Hypothalamus (tissue), 51 donors: ENCODE measurements at places on chromosomes 5 and 9.
A peak's percentile ranks its signal among the peaks of the same experiment; 100 is the strongest.

GRCh38 chr5:81778642-81779041 is 27.7 kb upstream of the SSBP2 start:
- no peak for DNase-seq

GRCh38 chr9:93468763-93469456 is 15.5 kb upstream of the FAM120AOS start:
- DNase-seq: no peak

GRCh38 chr5:109823597-109823996 is 133.9 kb downstream of the MAN2A1 start:
- no peak for DNase-seq

GRCh38 chr5:181152406-181152805 is 5.0 kb downstream of the OR2V2 start:
- DNase-seq: no peak

DNA sequence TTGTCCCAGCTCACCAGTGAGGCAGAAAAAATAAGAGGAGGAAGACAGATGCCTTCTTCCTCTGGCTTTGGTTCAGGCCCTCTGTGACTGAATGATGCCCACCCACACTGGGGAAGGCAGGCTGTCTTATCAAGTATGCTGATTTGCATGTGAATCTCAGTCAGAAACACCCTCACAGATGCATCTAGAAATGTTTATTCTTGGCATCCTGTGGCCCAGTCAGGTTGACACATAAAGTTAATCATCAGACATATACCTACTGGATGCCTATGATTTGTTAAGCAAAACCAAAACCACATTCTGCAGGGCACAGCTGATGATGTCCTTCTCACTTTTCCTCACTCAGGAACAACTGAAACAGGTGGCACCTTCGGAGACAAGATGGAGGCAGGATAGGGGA is 243.4 kb upstream of the KCNN2 start:
- DNase-seq: no peak

DNA sequence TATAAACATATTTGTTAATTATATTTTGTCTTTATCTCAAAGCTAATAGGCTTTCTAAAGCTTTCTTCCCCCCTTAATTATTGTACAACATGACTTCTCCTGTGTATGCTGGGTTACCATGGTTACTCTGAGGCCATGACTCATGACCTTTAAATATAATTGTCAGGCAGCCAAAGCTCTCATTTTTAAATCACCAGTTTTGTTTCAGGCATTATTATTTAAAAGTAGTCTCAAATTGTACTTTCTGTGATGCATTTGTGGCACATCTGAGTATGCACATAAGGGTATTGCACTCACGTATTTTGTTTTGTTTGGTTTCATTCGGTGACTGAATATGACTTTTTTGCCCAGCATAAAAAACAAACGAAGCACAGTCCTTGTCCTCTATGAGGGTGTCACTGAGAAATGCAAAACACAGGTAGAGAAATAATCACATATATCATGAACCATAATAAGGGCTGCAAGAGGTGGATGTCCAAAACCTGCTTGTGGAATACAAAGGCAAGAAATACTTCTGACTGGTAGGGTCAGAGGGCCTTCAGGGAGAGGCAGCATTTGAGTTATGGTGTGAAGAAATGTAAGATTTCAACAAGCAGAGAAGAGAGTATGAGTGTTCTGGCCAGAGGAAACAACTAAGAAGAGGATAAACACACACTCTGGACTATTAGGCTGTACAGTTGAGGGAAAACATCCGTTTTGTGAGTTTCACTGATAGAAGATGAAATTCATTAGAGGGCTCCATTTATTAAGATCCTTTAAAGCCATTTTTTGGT is 2.1 kb downstream of the CCDC192 start:
- DNase-seq: no peak

DNA sequence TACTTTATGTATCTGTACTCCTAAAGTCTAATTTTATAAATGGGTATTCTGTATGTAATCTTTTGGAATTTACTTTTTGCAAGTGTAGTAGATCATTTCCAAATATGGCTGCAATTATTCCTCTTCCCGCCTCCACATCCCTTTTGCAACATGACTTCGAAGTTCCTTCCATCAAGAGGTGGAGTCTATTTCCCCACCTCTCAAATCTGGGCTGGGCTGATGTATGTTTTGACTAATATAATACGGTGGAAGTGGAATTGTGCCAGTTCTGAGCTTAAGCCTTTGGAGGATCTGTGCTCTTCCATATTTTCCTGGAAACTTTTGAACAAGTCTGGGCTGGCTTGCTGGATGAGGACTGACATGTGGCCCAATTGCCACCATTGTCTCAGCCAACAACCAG is 155.9 kb downstream of the FGF18 start:
- DNase-seq: no peak

DNA sequence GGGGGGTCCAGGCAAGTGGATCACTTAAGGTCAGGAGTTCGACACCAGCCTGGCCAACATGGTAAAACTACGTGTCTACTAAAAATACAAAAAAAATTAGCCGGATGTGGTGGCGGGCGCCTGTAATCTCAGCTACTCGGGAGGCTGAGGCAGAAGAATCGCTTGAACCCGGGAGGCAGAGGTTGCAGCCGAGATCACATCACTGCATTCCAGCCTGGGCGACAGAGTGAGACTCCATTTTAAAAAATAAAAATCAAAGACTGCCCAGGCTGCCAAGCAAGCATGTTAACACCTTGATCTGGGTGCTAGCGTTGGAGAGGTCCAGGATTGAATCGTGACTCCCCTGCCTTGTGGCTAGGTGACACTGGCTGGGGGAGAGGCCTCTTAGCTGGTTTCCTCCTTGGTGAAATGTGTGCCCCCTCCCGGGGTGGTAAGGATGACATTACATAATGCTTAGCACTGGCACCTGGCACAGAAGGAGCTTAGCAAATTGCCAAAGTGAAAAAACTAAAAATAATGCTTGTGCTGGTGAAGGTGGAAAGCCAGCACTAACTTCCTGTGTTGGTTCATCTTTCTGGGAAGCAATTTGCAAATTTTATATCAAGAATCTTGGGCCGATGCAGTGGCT is 2.2 kb upstream of the CIZ1 start:
- DNase-seq: no peak

DNA sequence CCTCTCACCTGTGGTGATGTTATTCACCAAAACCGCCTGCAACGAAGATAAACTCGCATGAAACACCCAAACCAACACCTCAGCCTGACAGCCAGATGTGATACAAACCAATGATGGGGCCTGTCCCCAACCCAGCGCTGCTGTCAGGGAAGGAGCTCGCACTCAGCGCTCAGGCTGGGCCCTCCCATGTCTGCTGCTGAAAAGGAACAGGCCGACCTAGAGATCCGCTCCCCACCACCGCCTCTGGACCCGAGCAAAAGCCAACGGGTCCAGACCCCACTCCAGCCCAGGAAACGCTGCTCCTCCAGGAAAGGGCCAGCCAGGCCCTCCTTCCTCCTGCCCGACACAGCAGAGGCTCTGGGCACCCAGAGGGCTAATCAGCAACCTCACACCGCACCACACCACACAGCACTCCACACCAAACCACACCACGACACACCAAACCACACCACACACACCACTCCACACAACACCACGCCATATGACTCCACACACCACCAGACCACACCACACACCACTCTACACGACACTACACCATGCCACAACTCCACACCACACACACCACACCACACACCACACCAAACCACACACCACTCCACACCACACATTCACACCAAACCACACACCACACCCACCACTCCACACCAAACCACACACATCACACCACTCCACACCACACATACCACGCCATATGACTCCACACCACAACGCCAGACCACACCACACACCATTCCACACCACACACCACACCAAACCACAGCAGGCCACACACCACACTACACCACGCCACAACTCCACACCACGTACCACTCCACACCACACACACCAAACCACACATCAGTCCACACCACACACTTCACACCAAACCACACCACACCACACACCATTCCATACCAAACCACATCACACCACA is 46.5 kb downstream of the GOLM1 start:
- DNase-seq: no peak

- DNase-seq: no peak
Measured at GRCh38 chr9:15670246-15670645, 117.4 kb downstream of the CCDC171 start.

- no peak for DNase-seq
Measured at GRCh38 chr9:135098400-135099105, 11.1 kb downstream of the OLFM1 start.

DNA sequence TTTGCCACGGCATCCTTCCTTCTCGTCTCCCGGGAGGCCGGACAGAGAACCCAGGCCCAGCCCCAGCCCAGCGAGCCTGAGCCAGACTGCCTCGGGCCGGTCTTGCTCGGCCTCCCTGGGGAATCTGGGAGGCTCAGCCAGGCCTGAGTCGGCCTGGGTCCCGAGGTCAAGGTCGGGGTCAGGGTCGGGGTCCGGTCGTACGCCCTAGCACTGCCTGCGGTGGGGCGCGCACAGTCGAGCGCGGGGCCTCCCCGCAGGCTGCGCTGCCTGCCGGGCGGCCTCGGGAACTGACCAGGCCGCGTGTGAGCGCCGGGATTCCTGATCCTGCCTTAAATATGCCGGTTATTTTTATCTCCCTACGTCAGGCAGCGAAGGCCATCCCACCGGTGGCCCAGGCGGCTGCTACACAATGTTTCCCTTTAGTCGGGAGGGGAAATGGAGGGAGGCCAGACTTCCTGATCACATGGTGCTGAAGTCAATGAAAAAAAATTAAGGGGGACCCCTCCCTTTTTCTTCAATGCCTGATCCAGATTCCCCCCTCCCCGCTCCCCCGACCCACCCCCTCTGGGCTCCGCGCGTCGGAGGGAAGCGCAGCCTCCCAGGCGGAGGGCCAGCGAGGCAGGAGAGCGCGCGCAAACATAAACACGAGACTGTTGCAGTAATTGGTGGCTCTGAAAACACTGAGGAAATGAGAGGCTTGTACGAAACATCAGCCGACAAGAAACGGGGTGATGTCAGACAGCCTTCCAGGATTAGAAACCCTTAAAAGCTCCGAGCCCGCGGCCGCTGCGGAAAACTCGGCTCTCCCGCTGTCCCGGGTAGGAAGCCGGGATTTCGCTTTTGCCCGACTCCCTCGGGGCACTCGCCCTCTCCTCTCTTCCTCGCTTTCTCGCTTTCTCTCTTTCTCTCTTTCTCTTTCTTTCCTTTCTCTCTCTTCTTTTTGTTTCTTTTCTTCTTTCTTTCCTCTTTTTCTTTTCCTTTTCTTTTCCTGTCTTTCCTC is 148.2 kb upstream of the KLF4 start:
- peak; percentile 68 for DNase-seq

- DNase-seq: no peak
Measured at GRCh38 chr5:150507474-150508276, at the start of gene NDST1. Gene NDST1 (plus strand): TSS chr5:150508131. CDS start chr5:150521255, 13,124 bp downstream.

DNA sequence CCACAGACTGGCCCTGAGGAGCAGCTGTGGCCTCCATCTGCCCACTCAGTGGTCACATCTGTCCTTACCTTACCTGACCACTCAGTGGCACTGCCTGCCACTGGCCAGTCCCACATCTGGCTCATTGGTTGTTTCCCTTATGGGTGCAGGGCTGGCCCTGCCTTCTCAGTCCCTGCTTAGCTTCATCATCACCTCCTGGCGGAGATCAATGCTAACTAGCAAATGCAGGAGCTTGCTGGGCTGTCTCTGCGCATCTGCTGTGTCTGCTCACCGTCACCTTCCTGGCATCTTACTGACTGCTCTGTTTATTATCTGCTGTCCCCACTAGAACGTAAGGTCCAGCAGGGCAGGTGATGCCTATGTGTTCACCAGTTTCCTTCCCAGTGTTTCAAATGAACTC is 356.9 kb downstream of the SEMA5A start:
- DNase-seq: no peak

DNA sequence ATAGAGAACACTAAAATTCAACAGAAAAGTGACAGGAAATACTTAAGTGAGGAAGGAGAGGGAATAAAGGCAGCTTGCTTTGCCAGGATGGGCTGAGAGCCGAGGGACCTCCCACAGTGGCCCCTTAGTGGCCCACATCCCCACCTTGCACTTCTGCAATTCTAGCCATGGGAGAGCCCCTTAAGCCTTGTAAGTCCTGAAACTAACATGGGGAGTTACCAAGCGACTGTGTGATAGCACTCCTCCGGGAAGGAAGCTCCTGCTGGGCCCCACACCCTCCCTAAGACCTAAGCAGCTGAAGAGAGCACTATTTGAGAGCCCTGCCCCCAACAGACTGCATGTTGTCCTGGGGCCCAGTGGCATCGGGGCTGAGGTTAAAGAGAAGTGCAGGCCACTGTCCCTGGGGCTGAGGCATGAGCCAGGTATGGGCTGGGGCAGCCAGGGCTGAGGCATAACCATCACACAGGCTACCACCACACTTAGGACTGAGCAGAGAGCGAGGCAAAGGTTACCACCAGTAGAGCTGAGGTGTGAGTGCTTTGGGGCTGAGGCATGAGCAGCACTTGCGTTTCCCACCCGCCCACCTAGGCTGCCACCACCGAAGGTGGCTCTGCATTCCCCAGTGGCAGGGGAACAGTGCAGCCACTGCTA is 301.8 kb upstream of the TRPC7 start:
- no peak for DNase-seq

GRCh38 chr5:14687023-14687665 is 22.6 kb downstream of the OTULIN start:
- no peak for DNase-seq

- no peak for DNase-seq
Measured at GRCh38 chr9:106913276-106913675, 50.3 kb downstream of the ZNF462 start.

GRCh38 chr5:133247151-133247709 is 195.4 kb downstream of the HSPA4 start:
- no peak for DNase-seq

GRCh38 chr9:134321531-134321930 is 4.7 kb upstream of the RXRA start:
- DNase-seq: no peak

DNA sequence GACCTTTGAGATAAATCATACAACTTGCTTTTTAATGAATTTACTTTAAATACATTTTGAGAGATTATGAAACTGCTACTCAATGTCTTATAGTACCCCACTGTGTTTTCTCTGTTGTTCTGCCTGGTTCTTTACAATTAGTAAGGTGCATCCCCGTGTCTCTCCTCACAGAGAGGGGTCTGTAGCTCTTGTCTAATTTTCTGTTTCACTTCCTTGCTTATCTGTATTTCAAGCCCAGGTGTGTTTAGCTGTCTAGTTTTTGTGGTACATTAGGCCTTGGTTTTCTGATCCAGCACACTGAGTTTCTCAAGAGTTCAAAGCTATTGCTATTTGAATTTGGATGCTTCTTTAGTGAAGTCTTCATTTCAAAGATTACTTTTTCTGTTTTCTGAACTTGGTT is 105.1 kb downstream of the MAST4 start:
- no peak for DNase-seq

GRCh38 chr5:62011089-62011664 is 294.8 kb upstream of the KIF2A start:
- no peak for DNase-seq

- no peak for DNase-seq
Measured at GRCh38 chr9:89749500-89750116, 144.8 kb downstream of the GADD45G start.

GRCh38 chr9:118652912-118653311 is 716.3 kb downstream of the BRINP1 start:
- DNase-seq: no peak

DNA sequence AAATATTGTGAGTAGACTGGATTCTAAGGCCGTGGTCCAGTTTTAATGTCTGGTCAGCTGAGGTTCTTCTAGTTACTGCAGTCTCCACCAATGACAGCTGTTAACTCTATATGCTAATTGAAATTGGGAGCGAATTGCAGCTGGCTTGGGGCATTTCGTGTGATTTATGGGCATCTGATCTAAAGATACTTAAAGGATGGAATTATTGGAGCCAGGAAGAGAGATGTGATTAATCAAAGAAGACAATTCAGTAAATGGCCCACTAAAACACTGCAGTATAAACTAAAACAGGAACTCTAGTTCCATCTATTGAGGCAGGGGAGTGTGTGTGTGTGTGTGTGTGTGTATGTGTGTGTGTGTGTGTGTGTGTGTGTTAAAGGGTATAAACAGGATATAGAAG is 157.5 kb upstream of the IQGAP2 start:
- DNase-seq: no peak
